ENCODE measurements at places on chromosomes 5 and 9.

DNA sequence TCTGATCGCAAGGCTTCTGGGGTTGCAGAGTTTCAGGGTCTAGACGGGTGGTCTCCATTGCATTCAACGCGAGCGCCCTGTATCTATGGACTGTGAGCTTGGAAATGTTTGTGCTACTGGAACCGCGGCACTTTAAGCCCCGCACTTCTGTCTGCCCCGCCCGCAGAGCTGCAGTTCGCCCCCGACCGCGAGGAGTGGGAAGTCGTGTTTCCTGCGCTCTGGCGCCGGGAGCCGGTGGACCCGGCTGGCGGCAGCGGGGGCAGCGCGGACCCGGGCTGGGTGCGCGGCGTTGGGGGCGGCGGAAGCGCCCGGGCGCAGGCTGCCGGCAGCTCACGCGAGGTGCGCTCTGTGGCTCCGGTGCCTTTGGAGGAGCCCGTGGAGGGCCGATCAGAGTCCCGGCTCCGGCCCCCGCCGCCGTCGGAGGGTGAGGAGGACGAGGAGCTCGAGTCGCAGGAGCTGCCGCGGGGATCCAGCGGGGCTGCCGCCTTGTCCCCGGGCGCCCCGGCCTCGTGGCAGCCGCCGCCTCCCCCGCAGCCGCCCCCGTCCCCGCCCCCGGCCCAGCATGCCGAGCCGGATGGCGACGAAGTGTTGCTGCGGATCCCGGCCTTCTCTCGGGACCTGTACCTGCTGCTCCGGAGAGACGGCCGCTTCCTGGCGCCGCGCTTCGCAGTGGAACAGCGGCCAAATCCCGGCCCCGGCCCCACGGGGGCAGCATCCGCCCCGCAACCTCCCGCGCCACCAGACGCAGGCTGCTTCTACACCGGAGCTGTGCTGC, 1.0 kb downstream of the ADAMTS19 start:
- no peak for DNase-seq

DNA sequence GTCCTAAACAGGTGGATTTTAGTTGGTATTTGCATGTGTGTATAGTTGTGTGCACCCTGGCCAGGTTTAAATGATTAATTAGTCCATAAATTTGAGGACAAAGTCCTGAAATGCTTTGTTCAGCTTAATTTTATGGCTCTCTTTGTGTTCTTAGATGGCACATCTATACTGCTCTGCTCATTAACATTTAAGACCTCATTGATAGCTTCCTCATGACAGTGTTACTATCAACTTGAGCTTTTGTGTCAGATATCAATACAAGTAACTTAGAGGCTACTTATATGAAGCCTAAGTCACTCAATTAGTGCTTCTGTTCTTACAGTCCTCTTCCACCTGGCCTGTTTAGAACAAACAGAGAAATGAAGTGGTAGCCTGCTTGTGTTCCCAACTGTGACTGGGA, 240.9 kb downstream of the TRPM3 start:
- no peak for DNase-seq

DNA sequence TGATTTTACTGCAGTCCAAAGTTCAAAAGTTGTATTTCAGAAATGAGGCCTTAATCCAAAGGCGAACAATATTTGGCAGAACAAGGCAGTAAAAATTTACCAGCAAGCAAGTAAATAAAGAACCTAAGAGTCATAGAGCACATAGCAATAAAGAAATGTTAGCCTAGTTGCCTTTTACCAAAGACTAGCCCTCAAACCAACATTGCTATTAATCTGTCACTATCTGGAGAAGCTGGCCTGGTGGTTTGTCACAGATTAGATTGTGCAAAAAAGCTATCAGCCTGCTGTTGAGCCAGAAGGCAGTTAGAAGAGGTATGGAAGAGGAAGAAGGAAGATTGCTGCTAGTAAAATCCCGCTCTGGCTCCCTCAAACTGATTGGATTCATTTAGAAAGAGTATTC, 304.7 kb upstream of the KLF4 start:
- no peak for DNase-seq

DNA sequence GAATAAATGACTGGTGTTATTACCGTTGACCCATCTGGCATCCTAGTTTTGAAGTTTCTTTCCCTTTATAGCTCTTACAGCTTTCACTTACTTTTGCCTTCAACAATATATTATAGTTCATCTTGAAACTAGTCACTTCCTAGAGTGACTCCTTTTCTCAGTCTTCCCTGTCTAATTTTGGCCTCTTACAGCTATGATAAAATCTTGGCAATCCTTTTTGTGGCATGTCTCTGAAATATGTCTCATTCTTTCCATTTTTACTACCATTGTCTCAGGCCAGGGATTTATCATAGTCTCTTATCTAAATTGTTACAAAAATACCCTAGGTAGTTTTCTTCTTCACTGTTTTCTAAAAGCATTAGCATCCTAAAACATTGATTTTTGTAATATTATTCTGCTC, 621.3 kb upstream of the ZNF608 start:
- no peak for DNase-seq

DNA sequence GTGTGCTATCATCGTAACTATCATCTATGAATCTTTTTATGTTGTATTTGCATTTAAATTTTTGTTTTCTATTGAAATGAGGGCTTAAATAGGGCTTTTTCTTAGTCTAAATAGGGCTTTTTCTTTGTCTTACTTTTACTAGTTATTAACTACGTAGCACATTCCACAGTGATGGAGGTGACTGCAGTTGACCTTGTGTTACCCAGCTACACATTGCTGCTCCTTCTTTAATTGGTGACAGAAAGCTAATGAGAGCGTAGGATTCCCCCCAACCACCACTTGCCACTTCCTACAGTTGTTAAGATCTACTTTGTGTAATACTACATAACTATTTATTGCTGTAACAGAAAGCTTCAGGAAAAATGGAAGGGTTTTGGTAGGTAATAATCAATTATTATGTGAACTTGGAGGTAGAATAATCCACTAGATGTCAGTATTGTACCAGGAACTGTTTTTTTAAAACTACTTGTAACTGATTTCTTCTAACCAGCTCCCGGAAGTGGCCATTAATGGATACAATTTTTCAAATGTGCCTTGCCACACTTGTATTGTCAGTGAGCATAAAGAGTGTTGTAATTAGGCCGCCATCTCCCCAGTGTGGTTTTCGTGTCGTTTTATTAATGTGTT, 18.0 kb downstream of the MTRR start:
- DNase-seq, result no peak

DNA sequence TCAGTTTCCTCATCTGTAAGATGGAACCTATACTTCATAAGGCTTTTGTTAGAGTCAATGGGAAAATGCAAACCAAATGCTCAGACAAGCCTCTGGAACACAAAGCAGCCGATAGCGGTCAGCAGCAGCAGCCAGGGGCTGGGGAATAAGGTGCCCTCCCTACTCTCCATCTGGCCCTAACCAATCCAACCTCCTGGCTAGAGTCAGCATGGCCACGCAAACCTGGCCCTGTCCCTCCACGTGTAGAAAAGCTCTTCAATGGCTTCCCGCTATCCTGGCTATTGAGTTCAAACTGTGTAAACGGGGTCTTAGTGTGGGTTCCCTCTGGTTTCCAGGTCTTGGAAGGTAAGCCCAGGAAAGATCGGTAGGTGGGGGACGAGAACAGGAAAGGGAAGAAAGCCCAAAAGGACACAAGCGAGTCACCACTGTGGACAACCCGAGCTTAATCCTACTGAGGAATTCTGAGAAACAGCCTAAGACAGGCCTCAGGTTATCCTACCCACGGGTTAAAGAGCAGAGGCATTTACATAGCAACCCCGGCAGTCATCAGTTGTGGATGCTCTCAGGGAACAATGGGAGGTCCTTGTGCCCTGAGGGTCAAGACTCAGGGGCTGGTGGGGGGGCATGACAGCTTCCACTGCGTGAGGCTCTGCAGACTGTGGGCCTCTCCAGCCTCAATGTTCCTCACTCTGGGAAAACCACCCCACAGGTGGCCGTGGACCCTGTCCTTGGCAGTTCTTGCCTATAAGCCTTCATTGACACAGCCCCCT, 30.9 kb downstream of the FABP6 start:
- no peak for DNase-seq

DNA sequence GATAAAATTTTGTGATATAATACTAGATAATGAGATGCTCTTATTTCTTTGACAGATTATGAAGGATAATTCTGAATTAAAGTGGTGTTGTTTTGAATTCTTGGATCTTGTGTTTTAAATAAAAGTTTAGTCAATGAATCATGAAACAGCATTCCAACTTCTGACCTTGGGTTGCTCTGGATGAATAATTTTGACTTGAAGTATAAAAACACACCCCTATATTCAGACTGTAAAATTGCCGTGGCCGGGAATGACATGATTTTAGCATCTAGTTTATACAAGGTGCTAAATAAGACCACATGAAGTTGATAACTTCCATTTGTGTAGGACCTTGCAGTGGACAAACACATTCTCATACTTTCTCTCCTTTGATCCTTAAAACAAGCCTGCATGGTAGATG, 67.2 kb upstream of the DAP start:
- DNase-seq, result no peak

- DNase-seq, result no peak
Measured at GRCh38 chr5:140221697-140222223, 46.8 kb downstream of the CYSTM1 start.

DNA sequence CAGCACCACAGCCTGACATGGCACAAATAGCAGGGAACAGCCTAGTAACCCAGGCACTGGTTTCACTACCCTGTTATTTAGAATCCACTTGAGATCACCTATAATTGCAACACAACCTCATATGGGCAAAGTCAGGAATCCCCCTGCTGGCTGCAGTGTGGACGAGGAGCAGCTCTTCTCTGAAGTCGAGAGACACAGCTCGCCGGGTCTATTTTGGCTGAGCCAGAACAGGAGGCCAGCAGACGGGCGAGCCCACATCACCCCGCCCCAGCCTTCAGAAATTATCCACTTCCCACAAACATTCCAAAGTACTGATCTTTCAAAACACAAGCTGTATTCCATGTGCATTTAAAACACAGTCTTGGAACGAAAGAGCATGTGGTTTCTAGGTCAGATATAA, 179.0 kb downstream of the ROR2 start:
- no peak for DNase-seq

- no peak for DNase-seq
Measured at GRCh38 chr5:93044859-93045666, 536.0 kb downstream of the NR2F1-AS1 start.

DNA sequence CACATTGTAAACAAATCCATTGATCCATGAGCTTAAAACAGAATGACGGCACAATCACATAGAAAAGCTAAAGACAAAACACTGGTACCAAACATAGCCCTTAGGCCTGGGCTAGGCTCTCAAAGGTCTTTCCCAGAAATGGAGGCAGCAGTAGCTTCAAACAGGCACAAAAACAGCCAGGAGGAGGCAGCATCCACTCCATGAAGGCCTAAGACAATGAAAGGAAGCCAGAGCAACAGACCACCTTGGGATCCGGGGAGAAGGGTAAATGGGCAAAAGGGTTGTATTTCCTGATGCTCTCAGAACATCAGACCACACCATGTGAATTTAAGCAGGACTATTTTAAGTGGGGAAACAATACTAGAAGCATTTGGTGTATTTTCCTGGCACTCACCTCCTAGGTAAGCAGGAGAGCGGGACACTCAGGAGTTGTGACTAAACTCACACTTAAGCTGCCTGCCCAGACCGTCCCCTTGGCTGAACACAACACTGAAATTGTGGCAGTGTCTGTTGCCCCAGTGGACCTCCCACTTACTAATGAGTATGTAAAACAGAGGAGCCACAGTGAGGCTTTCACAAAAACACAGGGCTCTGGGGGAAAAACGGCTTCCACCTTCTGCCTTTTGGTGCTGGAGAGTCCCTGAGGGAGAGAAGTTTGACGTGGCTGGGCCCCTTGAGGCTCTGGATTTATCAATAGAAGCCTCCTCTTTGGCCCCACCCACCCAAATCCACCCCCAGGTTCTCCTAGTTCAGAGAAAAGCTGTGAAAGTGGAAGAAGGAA, 11.9 kb downstream of the GNPDA1 start:
- no peak for DNase-seq

- DNase-seq, result no peak
Measured at GRCh38 chr5:180041301-180042274, 30.0 kb downstream of the RNF130 start.

DNA sequence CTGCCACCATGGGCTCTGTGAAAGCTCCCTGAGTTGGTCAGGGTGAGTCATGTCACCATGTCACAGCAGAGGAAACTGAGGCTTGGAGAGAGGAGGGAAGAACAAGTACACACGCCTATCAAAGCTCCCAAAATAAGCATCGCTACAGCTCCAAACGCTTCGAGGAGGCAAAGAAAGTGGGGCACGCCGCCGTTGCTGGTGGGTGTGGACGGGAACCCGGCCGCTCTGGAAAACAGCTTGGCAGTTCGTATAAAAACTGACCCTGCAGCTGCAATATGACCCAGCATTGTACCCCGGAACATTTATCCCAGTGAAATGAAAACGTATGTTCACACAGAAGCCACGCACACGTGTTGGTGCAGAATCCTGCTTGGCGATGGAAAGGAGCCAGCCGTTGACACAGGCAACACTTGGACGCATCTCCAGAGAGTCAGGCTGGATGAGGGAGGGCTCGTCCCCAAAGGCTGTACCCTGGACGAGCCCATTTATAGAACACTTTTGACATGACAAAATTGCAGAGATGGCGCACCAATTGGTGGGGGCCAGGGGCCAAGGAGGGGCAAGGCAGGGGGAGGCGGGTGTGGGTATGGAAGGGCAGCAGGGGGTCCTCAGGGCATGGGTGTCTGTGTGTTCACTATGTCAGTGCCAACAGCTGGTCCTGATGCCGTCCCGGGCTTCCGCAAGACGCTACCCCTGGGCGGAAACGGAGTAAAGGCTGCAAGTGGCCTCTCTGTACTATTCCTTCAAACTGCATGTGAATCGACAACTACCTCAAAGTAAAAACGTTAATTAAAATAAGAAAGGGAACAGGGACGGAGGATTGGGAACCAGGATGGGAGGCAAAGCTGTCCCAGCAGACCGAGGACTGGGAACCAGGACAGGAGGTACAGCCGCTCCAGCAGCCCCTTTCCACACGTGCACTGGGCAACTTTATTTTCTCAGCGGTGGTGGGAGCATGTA, 173.0 kb downstream of the OLFM1 start:
- DNase-seq, result no peak

DNA sequence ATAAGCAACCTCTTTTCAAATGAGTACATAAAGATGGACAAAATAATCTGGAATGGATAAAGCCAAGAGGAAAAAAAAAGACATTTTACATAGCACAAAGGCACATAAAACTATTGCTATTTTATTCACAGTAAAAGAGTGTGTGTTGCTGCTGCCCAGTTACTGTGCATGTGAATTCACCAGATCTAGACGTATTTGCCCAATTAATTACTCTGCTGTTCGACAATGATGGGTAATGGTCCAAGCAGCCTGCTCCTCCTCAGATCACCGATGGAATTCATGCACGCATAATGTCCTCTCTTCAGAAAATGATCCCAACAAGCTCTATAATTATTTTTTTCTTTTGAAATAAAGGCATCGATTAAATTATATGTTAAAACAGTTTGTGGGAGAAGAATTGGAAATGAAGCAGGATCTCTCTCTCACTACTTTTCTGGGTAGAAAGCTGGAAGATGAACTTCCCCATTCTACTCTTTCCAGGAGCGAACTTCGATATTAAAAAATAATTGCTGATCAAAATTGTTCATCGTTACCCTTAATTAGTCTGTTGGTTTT, 357.4 kb upstream of the CCNH start:
- DNase-seq, result no peak

GRCh38 chr9:30800421-30800820, 1584.0 kb upstream of the ACO1 start:
- no peak for DNase-seq
